ENCODE measurements at places on chromosomes 2 and 18.
A peak's percentile ranks its signal among the peaks of the same experiment; 100 is the strongest.

DNA sequence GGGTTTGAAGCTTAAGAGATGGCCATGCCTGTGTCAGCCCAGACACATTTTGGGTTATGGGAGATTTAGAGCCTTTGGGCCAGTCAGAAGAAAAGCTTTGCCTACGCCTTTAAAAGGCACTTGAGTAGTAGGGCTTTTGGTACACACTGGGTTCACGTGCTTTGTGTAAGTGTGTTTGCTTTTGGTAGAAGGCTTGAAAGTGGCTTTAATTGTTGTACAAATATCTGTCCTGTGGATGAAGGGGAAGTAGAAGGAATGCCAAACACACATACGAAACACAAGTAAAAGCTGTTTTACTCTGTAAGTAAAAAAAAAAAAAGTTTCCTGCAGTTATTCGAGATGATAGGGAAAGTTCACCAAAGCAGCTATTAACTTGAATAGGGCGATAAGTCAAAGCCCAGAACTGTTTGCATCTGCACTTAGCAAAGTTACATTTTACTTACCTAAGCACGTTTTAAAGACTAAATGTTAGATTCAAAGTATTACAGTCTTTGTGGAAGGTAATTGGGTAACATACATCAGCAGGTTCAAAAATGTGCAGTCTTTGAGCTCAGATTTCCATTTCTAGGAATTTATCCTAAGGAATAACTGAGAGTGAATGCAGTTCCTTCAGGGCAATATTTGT is 75.4 kb downstream of the STK25 start:
- DNase-seq, result no peak

DNA sequence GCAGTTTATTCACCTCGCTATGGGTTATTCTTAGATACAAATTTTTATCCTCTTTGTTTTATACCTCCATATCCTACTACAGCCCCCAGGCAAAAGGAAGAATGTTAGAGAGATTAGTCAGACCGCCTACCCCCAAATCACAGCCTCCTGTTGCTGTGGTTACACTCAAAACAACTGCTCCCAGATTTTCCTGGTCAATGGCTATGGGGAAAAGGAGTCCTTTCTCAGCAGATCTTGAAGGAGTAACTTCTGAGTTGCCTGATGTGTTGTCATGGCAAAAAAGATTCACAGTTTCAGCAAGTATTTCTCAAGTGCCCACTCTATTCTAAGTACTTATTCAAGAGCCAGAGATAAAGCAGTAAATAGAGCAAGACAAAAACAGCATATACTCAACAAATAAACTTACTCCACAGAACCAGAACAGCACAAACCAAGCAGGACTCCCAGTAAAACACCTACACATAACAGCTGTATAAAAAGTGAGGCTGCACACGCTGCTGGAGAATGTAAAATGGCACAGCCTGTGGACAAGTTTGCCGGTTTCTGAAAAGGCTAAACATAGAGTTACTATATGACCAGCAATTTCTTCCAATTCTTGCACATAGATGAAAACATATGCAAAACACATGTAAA is 104.8 kb downstream of the NOL10 start:
- DNase-seq, result peak; percentile 85

DNA sequence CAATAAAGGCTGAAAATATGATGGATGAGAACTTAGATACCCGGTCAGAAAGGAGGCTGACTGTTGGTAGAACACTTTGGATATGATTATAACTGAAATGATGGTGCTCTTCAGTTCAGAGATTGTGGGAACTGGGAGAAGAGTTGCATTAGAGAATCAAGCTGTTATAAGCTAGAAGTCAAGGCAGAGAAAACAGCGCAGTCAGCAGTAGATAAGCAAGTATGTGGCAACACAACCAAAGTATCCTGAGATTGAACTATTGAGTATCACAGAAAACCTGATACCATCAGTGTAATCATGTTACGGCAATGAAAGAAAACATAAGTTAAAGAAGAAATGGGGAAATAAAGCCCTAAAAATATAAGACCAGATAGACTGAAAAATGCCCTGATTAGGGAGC is 633.9 kb upstream of the LRRTM1 start:
- no peak for DNase-seq

DNA sequence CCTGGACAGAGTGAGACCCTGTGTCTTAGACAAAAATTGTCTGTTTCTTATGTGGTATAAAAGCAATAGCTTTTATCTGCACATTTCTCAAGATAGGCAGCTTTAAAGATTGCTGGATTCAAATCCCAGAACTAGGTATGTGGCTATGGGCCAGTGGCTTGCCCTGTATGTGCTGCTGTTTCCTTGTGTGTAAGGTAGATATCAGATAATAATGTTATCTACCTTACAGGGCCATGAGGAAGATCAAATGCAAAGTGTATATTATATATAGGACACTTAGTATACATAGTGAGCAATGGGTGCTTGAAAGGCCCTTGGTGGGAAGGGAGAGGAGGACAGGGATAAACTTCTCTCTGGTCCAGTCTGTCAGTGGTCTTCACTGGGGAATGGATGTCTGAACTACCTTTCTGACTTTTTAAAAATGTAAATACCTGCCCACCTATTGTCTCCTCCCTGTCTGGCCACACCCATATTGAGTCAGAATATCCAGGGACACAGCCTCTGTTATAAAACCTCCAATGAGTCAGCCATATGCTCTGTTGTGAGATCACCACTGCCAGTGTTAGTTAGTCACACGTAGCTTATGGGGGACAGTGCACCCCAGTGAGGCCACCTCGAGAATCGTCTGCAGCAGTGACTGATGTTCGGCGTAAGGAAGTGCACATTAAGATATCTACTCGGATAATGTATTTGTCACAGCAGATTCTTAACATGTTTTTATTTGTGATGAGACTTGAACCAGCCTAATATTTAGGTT is 383.4 kb downstream of the PTPRM start:
- peak; percentile 55 for DNase-seq

GRCh38 chr2:120330946-120331822 is 14.8 kb upstream of the INHBB start:
- DNase-seq, result no peak

- DNase-seq, result no peak
Measured at GRCh38 chr2:207254591-207255464, 89.1 kb upstream of the KLF7 start.

DNA sequence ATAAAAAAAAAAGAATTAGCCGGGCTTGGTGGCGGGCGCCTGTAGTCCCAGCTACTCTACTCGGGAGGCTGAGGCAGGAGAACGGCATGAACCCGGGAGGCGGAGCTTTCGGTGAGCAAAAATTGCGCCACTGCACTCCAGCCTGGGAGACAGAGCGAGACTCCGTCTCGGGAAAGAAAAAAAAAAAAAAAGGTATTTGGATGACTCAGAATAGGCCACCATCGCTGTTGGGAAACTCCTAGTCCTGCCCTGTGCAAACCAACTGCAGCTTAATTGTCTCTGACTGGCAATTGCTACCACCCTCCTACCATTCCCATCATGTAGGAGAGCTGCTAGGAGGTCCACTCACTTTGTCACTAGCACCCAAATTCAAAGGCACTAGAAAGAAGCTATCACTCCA is 43.5 kb downstream of the ATP8B1 start:
- no peak for DNase-seq

GRCh38 chr2:221529943-221530652 is 42.0 kb downstream of the EPHA4 start:
- no peak for DNase-seq

DNA sequence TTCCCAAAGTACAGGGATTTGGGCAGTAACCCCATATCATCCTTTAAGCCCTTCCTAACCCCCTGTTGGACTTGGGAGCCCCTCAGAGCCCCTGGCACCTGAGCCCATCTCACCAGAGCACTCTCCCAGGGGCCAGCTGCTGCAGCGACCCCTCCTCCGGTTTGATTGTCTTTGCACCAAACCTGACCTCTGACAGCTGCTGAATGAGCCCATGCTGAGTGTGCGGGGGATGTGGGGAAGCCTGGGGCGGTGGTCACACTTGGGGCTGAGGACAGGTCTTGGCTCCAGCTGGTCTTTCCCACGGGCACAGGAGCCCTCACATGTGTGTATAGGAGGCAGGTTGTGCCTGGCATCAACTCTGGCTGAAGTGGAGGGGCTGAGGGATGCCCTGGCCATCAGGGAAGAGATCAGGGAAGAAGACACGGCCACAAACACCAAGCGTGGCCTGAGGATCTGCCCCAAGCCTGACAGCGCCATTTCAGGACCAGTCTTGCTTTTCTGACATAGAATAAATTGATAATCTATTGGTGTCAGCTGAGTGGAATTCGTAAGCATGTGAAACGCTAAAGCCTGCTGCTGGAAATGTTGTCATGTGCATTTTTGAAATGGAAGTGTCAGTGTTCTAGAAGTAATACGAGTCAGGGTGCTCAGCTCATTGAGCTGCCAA is 102.4 kb downstream of the ACKR3 start:
- DNase-seq, result no peak

DNA sequence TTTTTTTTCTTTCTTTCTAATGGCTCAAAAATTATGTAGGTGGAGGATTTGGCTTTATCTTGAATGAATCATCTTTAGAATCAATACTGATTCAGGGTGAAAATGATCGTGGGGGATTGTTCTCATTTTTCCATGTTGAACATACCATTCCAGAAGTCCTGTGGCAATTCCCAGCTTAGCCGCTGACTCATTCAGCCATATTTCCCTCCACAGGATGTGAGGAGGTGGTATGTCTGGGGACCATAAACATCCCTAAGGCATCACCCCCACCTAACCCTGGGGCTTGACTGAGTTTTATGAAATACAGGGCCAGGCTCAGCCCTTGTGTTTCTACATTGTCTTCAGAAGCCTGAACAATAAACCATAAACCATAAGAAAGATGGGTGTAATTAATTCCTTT is 92.7 kb upstream of the FN1 start:
- no peak for DNase-seq

DNA sequence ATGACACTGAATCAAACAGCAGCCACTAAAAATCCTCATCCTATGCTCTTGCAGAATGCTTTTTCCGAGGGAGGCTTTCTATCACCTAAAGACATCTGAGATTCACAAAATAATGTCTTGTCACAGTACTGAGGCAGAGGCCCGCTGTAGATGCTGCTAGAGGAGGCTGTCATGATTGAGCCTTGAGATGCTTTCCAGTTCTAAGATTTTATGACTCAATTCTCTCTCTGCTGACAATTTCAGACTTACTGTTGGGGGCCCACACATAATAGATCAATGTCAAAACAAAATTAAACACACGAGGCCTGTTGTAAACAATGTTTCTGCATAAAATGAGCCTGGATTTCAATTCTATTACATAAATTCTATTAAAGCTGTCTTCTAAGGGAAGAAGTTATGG is 132.7 kb upstream of the ARL4C start:
- no peak for DNase-seq

DNA sequence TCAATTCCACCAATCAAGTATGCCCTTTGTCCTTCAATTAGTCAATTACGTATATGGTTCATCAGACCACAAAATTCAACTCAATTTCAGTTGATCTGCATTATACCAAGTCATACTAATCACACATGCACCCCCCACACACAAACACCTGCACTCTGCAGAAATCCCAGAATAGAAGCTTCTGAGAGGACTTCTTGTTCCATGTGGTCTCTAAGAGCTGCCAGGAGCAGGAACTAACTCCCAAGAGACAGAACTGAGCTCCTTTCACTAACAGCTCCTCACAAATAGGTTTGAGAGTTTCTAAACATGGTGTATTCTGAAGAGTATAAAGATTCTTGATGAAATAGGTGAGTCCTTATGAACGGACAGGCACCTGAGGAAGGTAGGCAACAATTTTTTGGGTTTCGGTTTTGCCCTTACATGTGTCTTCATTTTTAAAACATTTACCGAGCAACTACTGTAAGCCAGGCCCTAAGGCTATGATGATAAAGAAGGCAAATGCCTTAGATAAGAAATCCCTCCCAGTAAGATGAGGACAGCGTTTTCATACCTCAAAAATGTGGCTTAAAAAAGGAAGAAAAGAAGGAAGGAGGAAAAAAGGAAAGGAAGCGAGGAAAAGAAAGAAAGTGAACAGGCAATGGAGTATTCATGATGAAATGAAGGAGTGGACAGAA is 183.1 kb downstream of the PID1 start:
- DNase-seq, result no peak

GRCh38 chr2:46722142-46722541 is 193.5 kb downstream of the MCFD2 start:
- no peak for DNase-seq

DNA sequence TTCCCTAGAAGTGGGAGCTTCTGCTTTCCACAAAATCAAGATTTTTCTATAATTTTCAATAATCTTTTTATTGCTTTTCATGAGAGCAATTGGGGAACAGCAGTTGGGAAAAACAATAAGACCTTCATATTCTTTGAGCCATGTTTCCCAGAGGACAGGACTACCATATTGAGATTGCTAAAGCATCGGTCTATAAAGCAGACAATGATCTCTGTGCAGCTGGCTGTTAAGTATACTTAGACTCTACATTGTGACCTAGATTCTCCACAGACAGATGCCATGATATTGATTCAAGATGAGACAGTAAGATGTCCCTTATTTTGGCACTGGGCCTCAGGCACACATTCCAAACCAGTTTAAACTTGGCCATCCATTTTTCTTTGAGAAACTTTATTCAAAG is 1178.7 kb downstream of the SUCLG1 start:
- no peak for DNase-seq

- no peak for DNase-seq
Measured at GRCh38 chr2:72144274-72144631, 3.4 kb downstream of the CYP26B1 start.

DNA sequence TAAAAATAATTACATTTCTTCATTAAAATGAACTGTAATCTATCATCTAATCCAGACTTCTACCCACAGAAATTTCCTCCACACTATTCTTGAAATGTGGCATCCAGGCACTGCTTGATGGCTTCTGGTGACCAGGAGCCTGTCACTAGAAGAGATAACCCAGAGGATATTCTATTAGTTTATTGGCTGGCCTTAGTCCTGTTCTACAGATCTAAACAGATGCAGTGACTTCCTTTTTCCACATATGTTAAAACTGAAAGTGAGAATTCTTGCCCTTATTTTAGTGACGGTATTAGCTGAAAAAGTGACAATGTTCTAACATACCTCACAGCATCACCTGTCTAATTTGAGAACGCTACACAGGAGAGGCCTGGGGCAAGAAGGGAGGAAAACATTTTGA is 775.4 kb downstream of the TSN start:
- no peak for DNase-seq

GRCh38 chr2:240602266-240603050 is 15.9 kb downstream of the CAPN10 start:
- DNase-seq, result no peak

DNA sequence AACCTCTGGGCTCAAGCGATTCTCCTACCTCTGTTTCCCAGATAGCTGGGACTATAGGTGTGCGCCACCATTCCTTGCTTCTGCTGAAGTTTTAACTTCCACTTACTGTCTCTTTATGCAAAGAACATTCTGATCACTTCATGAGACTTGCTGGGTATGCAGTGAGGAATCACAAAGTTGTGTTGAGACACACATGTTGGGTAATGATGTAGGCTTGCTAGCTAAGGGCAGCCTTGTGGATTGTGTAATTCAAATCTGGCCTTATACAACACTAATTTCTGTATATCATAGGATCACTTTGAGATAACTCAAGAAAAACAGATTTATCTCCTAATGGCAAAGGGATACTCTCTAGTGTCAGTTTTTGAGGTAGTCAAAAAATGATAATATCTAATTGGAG is 24.2 kb downstream of the XRCC5 start:
- no peak for DNase-seq

DNA sequence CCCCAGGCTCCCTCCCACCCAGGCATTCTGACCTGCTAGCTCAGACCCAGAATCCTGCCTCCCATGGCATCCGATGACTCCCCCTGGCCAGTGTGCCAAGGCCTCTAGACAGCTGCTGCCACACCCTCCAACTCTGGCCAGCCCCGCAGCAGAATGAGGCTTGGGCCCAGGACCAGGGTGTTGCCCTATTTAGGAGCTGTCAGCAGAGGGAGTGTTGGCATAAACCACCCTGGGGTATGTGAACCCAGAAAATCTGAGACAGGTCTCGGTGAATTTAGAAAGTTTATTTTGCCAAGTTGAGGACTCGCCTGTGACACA is 134.3 kb downstream of the KLHL29 start:
- no peak for DNase-seq

Measured in HT-29 (cell line).